ENCODE measurements at places on chromosomes 16 and 17. TPM values are rescaled to one million over a fixed set of nuclear protein-coding genes. Genes with fewer than 3 reads are reported as not detected.

Gene AFMID
- 36.1 TPM for polyA plus RNA-seq

Gene KRTAP9-4
- polyA plus RNA-seq = not detected

Gene OTOP2
- polyA plus RNA-seq = not detected

Gene KRT39
- not detected for polyA plus RNA-seq

Gene SP6
- polyA plus RNA-seq = 2.5 TPM

Gene AURKB
- polyA plus RNA-seq = 55.1 TPM

Gene CA7
- polyA plus RNA-seq = 2.3 TPM

Gene MYH8
- polyA plus RNA-seq = not detected

Gene ESRP2
- 1.8 TPM for polyA plus RNA-seq

Gene ACACA
- 43.0 TPM for polyA plus RNA-seq

Gene KRT34
- polyA plus RNA-seq = not detected
